ENCODE measurements at places on chromosomes 13 and 19.

DNA sequence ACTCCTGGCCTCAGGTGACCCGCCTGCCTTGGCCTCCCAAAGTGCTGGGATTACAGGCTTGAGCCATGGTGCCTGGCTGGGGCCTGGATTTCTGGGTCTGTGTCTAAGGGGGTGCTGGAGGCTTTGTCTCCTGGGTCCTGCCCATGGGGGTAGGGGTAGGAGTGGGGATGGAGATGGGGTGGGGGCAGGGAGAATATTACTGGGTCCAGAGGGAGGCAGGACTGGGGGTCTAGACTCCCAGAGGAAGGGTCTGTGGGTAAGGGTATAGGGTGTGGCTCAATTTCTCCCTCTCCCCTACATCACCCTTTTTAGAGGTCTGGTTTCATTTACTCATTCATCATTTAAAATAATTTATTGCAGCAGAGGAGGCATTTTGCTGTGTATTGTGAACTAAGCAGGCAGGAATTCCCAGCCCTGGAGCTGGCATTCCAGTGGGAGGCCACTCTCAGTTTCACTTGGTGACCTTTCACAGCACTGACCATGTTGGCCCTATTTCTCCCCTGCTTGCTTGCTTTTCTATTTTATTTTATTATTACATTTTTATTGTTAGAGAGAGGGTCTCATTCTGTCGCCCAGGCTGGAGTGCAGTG lies 810 bp upstream of the NFKBID start:
- no peak for DNase-seq

DNA sequence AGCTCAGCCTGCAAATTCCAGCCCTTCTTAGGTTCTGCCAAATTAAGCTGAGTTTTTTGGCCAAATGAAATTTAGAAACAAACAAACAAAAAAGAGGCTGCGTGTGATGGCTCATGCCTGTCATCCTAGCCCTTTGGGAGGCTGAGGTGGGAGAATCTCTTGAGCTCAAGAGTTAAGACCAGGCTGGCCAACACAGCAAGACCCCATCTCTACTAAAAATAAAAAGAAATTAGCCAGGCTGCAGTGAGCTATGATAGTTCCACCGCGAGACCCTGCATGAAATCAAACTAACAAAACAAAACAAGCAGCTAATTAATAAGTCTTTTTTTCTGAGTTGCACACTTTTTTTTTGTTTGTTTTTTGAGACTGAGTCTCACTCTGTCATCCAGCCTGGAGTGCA lies 17.9 kb downstream of the NCAN start:
- no peak for DNase-seq

- no peak for DNase-seq
Observed at GRCh38 chr19:58394821-58395219, 636 bp upstream of the RNF225 start.

GRCh38 chr19:54674021-54674617 lies 11.3 kb downstream of the LILRB4 start:
- no peak for DNase-seq

- DNase-seq: no peak
Observed at GRCh38 chr13:90867336-90867683, 480.2 kb upstream of the MIR17HG start.

- DNase-seq: no peak
Observed at GRCh38 chr19:33273881-33274662, 28.3 kb downstream of the CEBPA start.

DNA sequence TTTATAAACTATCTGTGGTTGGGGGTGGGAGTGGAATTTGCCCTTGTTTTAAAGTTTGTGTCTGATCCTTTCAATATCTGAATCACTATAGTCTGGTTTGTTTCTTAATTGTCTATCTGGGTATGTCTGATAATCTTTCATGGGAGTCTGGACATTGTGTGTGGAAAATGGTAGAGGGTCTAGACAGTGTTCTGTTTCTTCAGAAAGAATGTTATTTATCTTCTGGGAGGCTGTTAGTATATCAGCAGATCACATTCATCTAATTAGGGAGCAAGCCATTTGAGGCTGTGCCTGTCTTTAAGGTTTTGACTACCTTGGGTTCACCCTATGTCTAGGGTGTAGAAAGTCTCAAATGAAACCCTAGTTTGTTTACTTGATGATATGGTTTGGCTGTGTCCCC lies 110.5 kb downstream of the NDFIP2 start:
- DNase-seq: no peak

GRCh38 chr19:35848486-35848885 lies 3.8 kb downstream of the NPHS1 start:
- no peak for DNase-seq

DNA sequence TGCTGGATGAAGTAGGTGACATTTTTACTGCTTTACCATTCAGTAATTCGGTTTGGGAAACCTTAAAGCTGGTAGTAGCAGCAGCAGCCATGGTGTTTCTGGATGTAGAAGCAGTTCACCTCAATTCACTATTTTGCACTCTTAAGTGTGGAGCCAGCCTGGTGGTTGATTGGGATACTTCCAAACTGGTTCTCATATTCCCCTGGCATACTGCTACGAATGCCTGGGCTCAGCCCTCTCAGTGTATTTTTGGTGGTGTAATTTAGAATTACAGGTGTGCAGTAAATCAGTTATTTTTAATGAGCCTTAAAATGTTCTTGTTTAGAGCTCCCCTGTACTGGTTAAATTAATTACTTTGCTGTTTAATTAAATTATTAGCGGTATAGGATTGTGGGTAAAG lies 12.4 kb downstream of the HNRNPM start:
- DNase-seq: no peak

DNA sequence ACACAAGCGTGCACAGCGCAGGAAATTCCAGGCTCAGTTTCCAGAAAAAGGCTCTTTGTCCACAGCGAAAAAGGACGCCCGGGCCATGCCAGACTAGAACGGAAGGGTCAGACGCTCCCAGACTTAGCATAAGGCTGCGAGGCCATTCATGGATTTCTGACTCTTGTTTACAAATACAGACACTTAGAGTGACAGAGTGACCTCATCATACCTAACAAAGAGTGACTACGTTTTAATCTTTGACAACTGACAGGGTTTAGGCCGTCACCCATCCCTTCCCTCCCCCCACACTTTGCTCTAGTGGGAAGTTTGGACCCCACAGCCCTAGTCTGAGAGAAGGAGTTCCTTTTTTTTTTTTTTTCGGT lies 418 bp upstream of the ZNF709 start:
- no peak for DNase-seq

- no peak for DNase-seq
Observed at GRCh38 chr13:33583398-33583797, 234.6 kb upstream of the RFC3 start.

GRCh38 chr19:13012690-13013608 lies 17.7 kb downstream of the NFIX start:
- DNase-seq: no peak

- no peak for DNase-seq
Observed at GRCh38 chr13:110012102-110012739, 225.8 kb upstream of the IRS2 start.

DNA sequence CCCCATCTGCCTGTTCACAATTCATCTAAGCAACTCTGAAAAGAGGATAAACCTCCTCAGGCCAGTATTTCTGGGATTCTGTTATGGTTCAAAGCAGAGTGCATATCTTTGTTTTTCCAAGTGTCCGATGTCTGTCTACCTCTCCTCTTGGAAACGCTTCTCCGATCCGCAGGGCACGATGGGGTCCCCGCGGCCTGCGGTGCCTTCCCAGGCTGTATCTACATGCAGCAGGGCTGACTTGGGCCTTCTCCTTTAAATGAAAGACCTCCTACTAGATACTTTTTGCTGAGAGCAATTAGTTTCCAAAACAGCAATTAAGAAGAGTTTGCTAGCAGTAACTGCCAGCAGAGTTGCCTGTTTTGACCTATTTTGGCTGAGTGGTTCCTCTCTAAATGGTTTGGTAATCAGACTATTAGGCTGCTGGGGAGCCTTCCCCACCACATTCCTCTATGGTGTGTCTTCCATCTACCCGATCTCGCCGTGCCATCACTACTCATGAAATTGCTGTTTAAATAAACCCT lies 23.5 kb downstream of the COL4A2 start:
- DNase-seq: no peak

DNA sequence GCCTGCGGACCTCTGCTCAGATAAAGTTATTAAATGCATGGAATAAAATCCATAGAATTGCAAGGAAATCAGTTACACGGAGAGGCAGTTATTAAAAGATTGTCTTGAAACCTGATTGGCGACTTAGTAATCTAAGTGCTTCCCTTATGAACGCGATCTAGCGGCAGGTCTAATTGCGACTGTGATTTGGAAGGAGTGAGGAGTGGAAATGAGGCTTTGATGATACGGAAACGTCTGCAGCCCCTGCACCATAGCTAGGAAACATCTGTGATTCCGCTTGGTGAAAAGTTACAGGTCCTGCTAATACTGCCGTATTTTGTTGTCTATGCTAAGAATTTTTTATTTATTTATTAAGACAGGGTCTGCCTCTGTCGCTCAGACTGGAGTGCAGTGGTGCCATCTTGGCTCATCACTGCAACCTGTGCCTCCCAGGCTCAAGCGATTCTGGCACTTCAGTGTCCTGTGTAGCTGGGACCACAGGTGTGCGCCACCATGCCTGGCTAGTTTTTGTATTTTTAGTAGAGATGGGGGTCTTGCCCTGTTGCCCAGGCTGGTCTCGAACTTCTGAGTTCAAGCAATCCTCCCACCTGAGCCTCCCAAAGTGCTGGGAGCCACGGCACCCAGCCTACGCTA lies 887 bp downstream of the NDUFS7 start:
- DNase-seq: no peak

GRCh38 chr13:55669051-55669450 lies 1471.7 kb upstream of the PRR20A start:
- DNase-seq: no peak

DNA sequence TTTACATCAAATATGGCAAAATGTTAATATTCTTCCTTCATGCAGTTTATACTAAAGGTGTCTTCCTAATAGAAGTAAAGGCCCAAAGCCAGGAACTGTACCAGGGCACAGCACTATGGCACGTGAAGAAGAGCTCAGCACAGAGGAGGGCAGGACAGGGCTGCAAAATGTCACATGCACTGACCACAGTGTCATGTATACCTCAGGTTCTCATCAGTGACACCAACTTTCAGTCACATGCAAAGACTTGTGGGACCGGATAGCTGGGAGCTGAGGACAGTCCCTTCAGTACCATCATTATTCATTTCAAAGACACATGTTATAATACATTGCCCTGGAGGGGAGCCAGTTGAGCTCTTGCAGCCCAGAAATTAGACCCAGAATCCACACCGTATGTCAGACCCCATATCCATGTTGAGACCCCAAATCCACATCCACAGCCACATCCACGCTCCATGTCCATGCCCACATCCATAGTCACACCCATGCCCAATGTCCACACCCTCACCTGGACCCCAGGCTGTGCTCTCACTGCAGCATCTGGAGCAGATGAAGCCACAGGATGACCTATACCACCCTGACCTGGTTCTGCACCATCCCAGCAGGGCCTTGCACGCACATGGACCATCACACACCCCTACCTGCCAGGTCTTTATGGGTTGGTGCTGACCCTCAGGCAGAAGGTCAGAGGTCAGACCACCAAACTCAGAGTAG lies 111.8 kb downstream of the TUBA3C start:
- no peak for DNase-seq

DNA sequence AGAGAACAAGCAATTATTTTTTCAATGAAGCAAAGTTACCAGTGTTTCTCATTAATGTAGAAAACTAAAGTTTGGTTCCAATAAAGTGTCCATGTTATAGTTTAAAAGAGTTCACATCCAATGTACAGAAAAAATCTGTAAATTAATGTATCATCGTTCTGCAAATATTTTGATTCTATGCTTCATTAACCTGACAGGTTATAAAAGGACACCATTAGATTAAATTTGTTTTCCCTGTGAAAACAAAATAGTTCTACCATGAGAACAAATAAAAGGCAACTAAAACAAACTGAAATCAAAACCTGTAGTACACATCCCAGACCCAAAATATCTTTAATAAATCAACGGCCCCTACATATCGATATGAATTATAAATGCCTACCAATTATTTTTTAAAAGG lies 85.1 kb downstream of the ABCC4 start:
- DNase-seq: no peak

DNA sequence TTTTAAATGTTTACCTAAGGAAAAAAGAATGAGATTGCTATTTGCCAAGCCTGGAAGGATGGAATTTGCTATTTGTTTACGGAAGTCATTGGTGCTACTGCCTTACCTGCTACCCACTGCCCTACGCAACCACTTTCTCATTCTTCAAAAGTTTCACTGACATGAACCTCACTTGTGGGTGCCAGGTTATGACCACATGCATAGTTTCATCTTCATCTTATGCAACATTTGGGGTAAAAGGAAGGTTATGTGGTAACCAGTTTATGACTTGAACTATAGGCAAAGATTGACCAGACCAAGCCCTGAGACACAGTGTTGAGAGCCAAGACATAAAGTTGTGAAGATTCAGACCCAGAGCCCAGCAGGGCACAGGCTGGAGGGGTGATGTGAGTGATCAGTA lies 142.5 kb downstream of the LACC1 start:
- no peak for DNase-seq

- no peak for DNase-seq
Observed at GRCh38 chr13:108859197-108860012, 230.0 kb downstream of the MYO16 start.

DNA sequence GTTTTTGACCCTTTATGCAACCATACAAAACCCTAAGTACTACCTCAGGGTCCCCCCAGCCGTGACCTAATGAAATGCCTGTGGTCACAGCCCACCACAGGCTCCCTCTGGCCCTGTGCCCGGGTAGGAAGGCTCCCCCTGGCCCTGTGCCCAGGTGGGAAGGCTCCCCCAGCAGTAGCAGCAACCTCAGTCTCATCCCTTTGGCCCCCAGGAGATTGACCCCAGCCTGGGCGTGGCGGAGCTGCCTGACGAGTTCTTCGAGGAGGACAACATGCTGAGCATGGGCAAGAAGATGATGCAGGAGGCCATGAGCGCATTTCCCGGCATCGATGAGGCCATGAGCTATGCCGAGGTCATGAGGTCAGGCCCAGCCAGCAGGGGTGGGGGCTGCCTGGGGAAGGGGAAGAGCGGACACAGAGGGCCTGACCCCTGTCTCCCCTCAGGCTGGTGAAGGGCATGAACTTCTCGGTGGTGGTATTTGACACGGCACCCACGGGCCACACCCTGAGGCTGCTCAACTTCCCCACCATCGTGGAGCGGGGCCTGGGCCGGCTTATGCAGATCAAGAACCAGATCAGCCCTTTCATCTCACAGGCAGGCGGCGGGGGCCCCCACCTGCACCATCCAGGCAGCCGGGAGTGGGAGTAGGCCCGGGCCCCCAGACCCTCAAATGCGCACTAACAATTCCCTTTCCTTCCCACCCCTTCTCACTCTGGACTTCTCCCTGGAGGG lies 6.3 kb upstream of the BEST2 start:
- no peak for DNase-seq

DNA sequence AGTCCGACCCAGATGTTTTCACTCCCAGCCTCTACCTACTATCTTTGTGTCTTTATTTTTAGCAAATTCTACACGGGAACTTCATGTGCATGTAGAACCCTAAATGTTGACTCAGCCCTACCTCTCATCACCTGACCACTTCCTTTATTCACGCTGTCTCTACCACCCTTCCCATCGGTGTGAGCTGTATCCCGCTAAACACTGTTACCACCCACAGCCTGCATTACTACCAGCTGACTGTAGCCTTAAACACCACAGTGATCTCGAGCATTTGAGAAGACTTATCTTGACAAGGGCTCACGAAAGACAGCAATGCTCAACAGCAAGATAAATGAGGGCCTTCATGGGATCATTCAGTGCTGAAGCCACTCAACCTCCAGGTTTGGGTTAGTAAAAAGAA lies 15.1 kb downstream of the NCR1 start:
- no peak for DNase-seq
